ENCODE measurements at places on chromosomes 3 and 15.

DNA sequence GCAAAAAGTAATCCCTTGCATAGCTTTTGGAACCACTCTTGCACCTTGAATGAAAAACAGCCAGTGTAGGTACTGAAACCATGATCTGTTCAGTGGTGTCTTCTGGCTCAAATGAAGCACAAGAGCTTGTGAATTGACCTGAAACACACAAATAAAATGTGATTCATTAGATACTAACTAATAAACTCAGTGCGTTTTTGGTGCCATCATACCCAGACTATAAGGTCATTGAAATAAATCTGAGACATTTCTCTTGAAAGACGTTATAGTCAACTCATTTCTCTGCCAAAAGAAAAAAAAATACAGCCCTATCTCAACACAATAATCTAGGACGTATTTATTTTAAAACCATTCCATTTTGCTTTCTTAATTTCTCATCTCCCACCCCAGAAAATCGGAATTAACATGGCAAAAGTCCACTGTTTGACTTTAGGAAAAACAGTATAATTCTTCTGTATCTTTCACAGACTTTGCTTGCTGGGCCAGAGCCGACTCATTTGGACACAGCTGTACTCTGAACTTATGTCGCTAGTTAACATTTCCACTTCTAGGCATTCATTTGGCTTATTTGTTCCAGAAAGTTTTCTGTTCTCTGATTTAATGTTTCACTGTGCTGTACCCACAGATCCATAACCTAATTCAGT, 284.9 kb upstream of the TBL1XR1 start:
- DNase-seq, result no peak

DNA sequence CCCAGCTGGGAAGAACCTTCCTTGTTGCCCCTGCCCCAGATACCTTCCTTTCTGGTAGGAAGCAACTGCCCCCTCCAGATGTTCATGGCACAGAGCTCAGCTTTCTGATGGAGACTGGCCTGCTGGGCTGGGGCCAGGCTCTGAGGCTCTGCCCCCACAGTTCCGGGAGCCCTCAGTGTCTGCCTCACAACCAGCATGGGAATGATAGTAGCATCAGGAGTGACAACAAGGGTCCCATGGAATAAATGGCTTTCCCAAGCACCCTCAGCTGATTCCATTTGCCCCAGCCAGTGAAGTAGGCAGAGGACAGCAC, 65.6 kb upstream of the IQSEC1 start:
- no peak for DNase-seq

- DNase-seq, result peak; percentile 20
These were observed 262.0 kb upstream of the UMPS start for GRCh38 chr3:124467980-124468902.

GRCh38 chr15:25572191-25572590, 133.4 kb upstream of the UBE3A start:
- DNase-seq, result no peak

GRCh38 chr15:99526176-99526575, 39.6 kb upstream of the MEF2A start:
- no peak for DNase-seq

GRCh38 chr3:109070211-109070610, 47.7 kb downstream of the MORC1 start:
- DNase-seq, result no peak

GRCh38 chr3:169594402-169594801, 69.1 kb downstream of the MECOM start:
- no peak for DNase-seq

DNA sequence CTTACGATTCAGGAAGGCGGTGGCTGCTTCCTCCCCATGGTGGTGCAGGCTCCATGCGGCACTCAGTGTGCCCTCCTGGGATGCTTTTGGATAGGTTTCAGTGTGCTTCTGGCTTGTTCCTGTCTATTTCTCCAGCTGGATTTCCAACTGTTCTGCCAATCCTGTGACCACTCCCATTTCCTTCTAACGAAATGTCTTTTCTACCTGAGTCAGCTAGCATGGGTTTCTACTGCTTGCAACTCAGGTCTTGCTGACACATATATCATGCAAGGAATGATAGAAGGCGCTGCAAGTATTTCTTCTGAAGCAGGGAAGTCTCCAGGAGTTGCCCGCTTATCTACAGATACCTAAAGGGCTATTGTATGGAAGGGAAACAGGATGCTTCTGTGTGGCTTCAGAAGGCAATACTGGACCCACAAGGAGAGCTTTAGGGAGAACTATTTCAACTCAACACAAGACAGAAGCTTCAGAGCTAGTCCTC, 244.4 kb downstream of the OPA1 start:
- no peak for DNase-seq

DNA sequence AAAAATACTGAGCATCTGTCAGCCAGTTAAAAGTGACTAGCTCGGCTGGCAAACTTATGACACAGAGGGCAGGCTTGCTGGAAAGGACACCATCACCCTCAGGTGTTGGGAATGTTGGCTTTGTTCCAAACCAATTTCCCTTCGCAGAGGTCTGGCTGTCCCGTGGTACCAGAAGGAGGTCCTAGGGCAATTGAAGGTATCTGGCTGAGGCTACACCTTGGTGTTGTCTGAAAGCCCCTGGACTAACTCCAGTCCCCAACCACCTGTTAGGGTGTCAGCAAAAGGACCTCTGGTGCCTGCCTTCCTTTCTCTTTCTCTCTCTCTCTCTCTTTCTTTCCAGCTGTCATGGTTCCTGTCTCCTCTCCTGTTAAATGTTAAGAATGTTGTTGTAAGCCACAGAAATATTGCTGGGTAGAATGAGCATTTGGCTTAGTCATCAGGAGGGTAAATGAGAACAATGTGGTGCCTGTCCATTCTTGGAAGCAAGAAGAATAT, 12.5 kb downstream of the PRR20G start:
- no peak for DNase-seq
